Femur (tissue), 1 donor: ENCODE measurements at places on chromosomes 1 and 21.

GRCh38 chr1:189567890-189568289 lies 909.8 kb downstream of the BRINP3 start:
- DNase-seq, result no peak

GRCh38 chr1:96837057-96837780 lies 115.6 kb downstream of the PTBP2 start:
- DNase-seq, result no peak

- no peak for DNase-seq
Observed at GRCh38 chr21:38905752-38906151, 100.0 kb downstream of the ETS2 start.

DNA sequence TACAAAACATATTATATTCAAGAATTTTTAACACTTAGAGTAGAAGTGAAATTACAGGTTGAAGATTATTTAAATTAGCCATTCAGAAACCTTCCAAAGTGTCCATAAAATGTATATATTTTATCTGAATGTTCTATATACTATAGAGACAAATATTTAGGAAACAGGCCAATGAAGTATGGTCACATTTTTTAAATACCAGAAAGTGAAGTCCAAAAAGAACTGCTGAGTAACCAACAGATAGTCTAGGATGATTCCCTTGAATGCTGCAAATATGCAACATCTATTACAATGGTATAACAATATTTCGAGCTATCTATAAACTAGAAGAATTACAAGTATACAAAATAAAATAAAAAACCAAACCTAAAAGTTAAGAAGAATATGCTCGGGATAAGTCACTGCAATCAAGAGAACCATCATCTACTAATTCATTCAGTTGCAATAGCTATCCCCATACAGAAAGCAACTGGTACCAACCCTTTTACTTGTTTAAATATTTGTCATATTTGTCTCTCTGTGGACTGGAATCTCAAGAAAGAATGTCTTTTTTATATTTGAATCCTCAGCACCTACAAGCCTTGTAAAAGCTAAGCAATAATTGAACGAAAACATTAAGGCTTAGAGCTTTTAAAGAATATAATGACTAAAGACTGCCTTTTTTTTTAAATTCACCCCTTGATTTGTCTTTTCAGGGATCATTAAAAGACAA lies 8.1 kb downstream of the ODF2L start:
- no peak for DNase-seq

GRCh38 chr1:44407430-44408211 lies 2.6 kb downstream of the RNF220 start:
- no peak for DNase-seq

DNA sequence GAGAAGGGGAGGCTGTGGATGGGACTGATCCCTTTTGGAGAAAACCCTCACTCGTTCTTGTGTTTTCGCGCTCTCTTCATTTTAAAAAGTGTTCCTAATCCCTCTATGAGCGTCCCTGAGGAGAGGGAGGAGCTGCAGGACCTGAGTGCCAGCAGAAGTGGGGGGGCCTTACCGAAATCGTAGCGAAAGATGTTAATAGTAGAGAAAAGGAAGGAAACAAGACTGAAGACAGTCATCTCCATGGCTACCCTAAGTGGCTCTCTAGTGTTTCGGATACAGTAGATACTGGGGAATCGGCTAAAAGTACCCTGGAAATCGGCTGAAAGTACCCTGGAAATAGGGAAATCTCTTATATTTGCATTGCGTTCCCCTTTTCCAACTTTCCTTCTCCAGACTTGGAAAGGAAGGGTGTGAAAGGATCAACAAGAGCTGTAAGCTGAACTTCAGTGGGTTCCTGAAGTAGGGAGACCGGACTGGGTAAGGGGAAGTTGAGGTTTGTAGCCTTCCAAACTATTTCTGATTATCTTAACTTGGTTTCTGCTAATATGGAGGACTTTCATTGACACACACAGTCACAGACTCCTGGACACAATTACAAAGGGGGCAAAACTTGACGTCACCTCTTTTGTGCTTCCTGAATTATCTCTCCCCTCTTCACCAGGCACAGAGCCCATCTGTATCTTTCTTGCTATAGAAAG lies 486 bp upstream of the DSTYK start:
- DNase-seq, result no peak

DNA sequence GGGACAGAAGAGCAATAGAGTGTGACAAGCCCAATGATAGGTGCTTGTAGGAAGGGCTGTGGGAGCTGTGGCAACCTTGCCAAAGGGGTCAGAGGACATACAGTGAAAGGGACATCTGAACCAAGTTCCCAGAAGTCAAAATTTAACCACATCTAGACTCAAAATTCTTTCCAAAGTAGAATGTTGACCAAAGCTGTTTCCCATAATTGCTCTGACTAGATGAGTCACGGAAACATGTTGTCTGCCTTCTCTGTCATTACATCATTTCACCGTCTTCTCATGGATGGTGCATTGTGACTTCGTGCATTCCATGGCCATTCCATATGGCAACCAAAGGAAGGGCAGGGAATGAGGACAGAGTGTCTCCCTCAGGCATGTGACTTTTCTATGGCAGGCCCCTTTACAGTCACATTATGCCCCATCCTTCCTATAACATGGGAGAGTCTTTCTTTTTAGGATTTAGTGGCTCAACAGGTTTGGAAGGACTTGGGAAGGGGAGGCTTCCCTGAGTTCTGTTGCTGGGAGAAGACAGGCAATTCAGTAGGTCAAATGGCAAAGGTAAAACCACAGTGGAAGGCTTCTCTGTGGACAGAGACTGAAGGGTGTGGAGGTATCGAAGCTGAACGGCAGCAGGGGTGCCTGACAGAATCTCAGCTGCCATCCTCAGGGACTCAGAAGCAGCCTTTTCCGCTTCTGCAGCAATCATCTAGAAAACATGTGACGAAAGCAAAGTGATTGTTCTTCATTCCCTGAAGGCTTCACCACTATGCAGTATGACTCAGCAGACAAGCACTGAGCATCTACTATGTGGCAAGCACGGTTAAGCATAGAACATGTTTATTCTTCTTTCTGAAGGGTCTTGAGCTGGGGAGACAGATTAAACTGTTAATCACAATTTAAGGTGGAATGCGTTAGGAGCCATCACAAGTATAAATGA lies 24.7 kb downstream of the NPHS2 start:
- DNase-seq, result no peak

GRCh38 chr21:25572861-25573310 lies 34.4 kb downstream of the MRPL39 start:
- no peak for DNase-seq

DNA sequence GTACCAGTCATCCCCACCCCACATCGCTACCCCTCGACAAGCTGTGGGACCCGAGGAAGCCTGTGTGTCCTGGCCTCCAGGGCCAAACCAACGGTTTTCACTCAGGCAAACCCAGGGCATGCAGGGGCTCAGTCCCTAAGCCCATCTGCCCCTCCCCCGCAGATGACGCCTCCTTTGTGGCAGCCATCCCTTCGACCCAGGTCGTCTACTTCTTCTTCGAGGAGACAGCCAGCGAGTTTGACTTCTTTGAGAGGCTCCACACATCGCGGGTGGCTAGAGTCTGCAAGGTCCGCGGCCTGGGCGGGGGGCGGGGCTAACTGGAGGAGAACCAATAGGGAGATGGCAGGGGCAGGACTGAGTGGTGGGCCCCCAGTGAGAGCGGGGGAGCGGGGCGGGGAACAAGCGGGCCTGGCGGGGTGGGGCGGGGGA lies 7.4 kb downstream of the SEMA4A start:
- peak; percentile 95 for DNase-seq

DNA sequence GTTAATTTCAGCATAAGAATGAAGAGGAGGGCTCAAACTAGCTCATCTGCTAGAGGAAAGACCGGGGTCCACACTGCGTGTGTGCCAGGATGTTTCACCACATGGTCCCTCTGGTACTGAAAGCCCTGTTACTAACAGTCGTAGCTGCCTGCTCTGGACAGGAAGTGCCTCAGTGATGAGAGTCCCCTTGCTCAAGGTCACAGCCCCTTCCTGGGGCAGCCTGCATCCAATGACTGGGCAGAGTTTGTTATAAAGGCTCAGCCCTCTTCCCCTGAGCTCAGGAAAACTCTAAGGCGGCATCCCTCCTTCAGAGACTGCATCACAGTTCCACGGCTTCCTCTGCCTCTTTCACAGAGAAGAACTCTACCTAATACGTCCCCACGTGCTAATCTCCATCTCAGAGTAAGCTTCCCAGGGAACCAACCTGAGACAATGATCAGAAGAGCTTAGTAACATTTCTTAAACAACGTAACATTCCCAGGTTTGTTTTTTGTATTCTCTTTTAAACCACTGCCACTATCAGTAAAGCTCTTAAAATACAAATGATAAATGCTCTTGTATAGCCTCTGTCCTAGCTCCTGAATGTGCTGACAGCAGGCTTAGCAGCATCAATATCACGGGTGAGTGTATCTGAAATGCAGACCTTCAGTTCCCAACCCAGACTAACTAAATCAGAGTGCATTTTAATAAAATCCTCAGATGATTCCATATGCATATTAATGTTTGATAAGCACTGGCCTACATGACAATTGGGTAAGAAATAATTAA lies 38.0 kb upstream of the ATP1A1 start:
- no peak for DNase-seq

DNA sequence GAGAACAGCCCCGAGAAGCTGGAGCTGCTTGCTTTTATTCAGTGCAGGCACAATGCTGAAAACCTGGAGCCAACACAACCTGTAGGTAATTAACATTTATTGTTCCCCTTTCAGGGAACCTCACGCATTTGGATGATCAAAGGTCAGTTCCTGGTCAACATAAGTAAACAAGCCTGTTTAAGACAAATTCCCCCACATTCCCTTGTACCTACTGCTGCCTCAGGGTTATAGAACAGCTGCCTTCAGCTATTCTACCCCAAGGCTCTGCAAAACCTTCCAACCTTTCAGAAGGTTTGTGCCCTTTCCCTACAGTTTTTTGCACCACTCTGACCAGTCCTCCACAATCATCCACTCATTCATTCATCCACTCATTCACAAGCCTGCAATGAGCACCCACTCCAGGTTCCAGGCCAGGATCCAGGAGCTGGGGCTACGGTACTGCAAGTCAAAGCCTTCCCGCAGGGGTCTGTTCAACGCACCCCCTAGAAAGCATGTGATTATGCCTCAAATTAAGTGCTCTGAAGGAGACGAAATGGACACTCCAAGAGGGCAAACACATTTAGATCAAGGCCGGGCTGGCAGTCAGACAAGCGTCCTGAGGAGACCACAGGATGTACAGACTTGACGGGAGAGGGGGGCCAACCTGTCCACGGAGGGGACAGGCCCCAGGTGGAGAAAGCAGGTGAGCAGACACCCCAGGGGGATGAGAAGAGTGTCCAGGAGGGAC lies 683.9 kb downstream of the MATN1 start:
- DNase-seq, result no peak

DNA sequence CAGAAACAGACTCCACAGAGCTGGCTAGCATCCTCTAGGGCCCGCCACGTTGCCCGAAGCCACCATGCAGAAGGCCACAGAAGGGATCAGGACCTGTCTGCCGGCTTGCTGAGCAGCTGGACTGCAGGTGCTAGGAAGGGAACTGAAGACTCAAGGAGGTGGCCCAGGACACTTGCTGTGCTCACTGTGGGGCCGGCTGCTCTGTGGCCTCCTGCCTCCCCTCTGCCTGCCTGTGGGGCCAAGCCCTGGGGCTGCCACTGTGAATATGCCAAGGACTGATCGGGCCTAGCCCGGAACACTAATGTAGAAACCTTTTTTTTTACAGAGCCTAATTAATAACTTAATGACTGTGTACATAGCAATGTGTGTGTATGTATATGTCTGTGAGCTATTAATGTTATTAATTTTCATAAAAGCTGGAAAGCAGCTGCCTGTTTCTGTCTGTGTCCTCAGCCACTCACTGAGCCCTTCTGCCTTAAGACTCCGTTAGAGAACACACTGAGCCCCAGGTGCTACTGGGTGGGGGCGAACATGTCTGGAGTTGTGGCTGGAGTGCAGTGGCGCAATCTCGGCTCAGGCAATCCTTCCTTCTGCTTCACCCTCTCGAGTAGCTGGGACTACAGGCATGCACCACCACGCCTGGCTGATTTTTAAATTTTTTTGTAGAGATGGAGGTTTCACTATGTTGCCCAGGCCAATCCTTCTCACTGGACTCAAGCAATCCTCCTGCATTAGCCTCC lies 14.8 kb downstream of the MFSD2A start:
- DNase-seq, result no peak

- DNase-seq, result no peak
Observed at GRCh38 chr1:192453360-192453992, 122.1 kb upstream of the RGS1 start.

DNA sequence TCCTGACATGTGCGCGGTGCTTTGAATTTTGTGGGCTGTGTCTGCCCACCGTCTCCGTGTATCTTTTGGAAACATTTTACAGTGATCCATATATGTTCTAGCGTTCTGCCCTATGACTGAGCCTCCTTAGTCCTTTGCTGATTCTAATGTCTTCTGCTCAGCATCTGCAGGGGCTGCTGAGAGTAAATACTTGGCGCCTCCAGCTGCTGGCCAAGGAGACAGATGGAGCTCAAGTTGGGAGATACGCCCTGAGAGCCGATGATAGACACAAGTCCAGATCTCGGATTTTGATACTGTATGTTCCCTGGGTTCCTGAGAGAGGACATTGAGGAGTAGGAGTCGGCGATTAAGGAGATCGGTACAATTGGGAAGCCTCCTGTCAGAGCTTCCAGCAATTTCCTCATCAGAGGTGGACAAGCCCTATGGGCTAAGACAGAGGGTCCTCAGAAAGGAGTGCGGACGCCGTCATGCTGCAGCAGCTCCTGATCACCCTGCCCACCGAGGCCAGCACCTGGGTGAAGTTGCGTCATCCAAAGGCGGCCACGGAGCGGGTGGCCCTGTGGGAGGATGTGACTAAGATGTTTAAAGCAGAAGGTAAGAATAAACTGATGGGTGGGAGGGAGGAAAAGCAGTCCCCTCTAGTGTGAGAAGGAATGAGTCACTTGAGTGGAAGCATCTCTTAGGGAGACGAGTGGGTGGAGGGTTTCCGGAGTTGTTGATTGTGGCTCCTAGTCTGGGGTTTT lies 390 bp downstream of the ZFP69B start:
- peak; percentile 36 for DNase-seq

GRCh38 chr1:61807606-61808140 lies 65.4 kb downstream of the PATJ start:
- peak; percentile 22 for DNase-seq

DNA sequence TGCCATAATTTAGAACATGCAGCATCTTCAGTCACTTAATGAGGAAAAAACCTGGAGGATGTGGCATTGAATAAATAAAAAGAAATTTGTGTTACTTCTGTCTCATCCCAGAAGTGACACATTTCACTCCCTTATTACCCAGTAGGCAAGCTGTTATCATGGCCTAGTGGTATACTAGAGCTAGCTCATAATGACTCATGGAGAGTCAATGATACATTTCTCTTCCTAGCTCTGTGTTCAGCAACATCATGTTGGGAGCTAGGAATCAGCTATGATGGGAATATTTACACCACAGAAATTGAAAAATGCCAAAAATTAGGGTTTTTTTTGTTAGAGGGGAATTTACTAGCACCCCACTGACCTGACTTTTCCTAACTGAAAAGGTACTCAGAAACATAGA lies 182.7 kb downstream of the HMCN1 start:
- DNase-seq, result no peak

- DNase-seq, result no peak
Observed at GRCh38 chr1:1597275-1597930, 2.5 kb downstream of the FNDC10 start.

GRCh38 chr1:202807451-202807925 lies 733 bp downstream of the KDM5B start:
- peak; percentile 56 for DNase-seq

GRCh38 chr1:45328680-45329079 lies 2.0 kb downstream of the HPDL start:
- no peak for DNase-seq
